ENCODE measurements at places on chromosomes 2 and 18. TPM values are rescaled to one million over a fixed set of nuclear protein-coding genes. Genes with fewer than 3 reads are reported as not detected.

GRCh38 chr2:2926858-2927175 lies 450.8 kb downstream of the EIPR1 start:
- no peak for DNase-seq

- no peak for DNase-seq
Observed at GRCh38 chr2:229407170-229407569, 136.1 kb upstream of the PID1 start.

CNGA3 gene
- not detected for total RNA-seq

DNA sequence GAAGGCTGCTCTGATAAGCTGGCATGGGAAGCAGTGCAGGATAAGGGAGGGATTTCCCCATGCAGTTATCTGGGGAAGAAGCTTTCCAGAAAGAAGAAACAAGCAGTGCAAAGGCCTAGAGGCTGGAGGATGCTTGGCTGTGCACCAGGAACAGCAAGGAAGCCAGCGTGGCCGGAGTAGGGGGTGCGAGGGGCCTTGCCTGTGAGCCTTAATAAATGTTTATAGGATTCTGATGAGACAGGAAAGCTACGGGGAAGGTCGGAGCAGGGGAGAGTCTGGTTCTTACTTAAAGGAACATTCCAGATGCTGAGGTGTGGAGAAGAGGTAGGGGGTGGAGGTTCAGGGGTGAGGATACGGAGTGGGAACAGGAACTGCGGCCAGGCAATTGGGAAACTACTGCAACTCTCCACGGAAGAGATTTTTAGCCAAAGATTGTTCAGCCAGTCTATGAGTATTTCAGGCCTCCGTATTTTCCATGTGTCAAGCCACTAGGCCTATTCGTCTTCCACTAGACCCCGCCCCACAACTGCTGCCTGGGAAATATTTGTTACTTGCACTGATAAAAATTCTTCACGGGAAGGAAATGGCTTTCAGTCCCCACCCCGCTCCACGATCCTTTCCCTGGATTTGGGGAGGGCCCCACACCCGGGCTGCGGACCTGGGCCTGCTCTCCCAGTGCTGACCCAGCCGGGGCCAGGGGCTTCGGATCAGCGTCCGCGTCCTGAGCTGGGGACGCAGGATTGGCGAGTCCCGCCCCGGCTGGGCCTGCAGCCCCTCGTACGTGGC lies 516 bp downstream of the EIF2AK2 start:
- DNase-seq, result no peak

- DNase-seq, result no peak
Observed at GRCh38 chr2:84276590-84277255, 182.4 kb downstream of the SUCLG1 start.

PLGLB1 gene
- 1.7 TPM for total RNA-seq

Measured in CD8-positive, alpha-beta T cell (primary cell).